Activated CD8-positive, alpha-beta memory T cell treated with anti-CD3 and anti-CD28 coated beads for 24 hours (primary cell): ENCODE measurements at places on chromosomes 13 and 19.

- no peak for DNase-seq
Measured at GRCh38 chr13:45817833-45818232, 33.7 kb downstream of the SIAH3 start.

DNA sequence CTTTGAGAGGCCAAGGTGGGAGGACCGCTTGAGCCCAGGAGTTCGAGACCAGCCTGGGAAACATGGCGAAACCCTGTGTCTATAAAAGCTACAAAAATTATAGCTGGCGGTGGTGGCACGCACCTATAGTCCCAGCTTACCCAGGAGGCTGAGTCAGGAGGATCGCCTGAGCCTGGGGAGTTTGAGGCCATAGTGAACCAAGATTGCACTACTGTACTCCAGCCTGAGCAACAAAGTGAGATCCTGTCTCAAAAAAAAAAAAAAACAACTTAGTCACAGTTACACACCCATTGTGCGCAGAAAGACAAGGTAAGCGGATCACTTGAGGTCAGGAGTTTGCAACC is 728 bp upstream of the DENND1C start:
- DNase-seq: no peak

GRCh38 chr19:1317274-1318003 is 31.8 kb downstream of the EFNA2 start:
- DNase-seq: no peak

DNA sequence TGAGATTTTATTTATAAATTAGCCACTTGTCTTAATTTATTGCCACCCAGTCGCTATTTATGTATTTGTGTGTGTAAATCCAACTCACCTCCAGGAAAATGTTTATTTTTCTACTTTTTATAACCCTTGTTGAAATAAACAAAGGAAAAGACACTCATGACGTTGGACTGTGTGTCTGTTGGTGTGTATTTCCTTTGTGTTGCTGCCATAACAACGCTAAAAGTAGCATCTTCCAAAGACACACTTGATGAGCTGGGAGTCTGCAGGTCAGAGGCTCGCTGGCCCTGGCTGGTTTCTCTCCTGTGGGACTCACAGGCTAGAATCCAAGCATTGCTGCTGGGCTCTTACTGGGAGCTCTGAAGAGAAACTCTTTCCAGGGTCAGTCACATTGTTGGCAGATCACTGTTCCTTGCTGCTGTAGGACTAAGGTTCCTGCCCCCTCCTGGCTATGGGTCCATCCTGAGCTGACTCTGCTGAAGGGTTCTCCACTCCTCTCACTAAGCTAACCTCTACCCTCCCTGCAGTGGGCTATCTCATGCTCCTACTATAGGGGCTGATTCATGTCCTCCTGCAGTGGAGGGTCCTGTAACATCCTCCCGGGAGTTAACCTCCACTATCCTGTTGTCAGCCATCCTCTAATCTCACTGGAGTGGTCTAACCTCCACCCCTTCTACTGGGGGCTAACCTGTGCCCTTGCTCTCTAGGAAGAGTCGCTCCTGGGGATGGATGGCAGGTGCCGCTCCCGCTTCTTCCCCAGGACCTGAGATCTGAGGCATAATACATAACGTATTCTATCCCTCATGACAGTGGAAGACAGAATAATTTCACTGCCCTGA is 2.1 kb downstream of the IFNL2 start:
- no peak for DNase-seq

GRCh38 chr13:50692396-50692915 is 151.0 kb downstream of the DLEU7 start:
- DNase-seq: no peak

DNA sequence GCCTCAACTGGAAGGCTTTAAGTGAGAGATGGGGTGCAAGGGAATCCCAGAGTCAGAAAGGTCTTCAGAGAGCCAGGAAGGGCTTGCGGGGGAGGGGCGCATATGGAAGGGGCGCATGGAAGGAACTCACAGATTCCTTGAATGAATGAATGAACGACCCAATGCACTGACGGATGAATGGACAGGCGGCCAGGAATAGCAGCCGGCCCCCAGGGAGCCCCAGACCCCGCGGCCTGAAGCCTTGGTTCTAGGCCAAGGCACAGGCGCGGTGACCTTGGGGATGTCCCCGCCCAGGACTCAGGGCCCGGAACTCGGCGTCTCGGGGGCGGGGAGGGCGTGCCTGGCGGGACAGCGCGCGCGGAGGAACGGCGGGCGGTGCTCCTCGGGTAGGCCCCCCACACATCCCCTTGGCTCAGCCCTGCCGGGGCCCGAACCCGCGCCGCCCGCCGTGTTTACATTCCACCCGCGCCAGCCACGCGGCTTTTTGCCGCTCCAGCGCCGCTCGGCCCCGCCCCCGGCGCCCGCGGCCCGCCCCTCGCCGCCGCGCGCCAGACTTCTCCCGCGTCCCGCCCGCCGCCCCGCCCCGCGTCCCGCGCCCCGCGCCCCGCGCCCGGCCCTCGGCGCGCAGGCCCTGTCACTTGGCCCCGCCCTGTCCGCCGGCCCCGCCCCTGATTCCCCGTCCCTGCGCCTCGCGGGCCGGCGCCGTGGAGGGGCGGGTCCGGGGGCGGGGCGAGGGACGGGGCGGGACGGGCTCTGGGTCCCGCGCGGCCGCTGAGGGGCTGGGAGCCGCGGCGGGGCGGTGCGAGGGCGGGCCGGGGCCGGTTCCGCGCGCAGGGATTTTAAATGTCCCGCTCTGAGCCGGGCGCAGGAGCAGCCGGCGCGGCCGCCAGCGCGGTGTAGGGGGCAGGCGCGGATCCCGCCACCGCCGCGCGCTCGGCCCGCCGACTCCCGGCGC is at the start of gene CCNE1:
CCNE1 (plus strand) TSS at position 867 of the 955 bp plus-strand sequence. CDS start 565 bp downstream, outside the sequence.
- peak; percentile 98 for DNase-seq

- no peak for DNase-seq
Measured at GRCh38 chr19:57664269-57665127, 4.2 kb upstream of the ZSCAN4 start.

DNA sequence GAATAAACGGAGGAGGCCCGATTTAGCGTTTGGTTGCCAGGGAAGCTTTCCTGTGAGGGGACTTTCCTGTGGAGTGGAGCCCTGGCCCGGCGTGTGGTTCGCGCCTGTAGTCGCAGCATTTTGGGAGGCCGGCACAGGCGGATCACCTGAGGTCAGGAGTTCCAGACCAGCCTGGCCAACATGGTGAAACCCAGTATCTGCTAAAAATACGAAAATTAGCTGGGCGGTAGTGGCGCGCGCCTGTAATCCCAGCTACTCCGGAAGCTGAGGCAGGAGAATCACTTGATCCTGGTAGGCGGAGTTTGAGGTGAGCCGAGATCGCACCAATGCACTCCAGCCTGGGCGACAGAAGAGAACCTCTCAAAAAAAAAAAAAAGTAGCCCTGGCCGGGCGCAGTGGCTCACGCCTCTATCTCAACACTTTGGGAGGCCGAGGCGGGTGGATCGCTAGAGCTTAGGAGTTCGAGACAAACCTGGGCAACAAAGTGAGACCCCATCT is 6.9 kb downstream of the KANK3 start:
- no peak for DNase-seq

DNA sequence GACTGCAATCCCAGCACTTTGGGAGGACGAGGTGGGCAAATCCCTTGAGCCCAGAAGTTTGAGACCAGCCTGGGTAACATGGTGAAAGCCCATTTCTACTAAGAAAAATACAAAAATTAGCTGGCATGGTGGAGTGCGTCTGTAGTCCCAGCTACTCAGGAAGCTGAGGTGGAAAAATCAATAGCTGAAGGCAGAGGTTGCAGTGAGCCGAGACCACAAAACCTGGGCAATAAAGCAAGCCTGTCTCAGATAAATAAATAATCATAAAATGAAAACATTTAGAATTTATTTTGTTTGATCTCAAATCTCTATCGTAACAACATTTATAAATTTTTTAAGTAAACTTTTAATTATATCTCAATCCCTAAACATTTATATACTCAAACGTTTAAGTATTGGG is 36.6 kb downstream of the USP12 start:
- DNase-seq: no peak

DNA sequence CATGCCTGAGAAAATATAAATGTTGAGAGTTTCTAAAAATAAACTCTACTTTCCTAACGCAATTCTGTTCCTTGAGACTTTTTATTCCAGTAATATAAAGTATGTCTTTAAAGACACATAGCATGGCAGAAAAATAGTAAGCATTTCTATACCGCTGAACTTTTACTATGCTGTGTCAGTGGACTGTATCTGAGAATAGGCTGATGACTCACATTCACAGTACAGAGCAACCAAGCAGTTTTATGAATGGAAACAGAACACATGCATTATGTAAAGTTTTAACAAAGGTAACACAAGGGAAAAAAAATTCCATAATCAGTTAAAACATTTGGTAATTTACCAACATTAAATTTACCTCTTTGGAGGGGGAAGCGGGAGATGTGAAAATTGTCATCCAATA is 38.4 kb downstream of the ZDHHC20 start:
- no peak for DNase-seq

GRCh38 chr19:28471731-28472510 is 741.0 kb downstream of the UQCRFS1 start:
- DNase-seq: no peak

GRCh38 chr13:113630804-113631203 is 27.2 kb downstream of the ATP4B start:
- no peak for DNase-seq

- no peak for DNase-seq
Measured at GRCh38 chr13:93690139-93690538, 463.5 kb downstream of the GPC6 start.

- no peak for DNase-seq
Measured at GRCh38 chr13:28049880-28050875, 50.2 kb downstream of the FLT3 start.

GRCh38 chr19:48469289-48469881 is at the start of gene CYTH2:
Gene CYTH2, plus strand, starts transcription at chr19:48469369. Its CDS starts 139 bp downstream, at chr19:48469508.
- peak; percentile 87 for DNase-seq

GRCh38 chr13:33927315-33927714 is 109.4 kb downstream of the RFC3 start:
- no peak for DNase-seq

- no peak for DNase-seq
Measured at GRCh38 chr19:9644472-9644871, 23.4 kb upstream of the ZNF561 start.

DNA sequence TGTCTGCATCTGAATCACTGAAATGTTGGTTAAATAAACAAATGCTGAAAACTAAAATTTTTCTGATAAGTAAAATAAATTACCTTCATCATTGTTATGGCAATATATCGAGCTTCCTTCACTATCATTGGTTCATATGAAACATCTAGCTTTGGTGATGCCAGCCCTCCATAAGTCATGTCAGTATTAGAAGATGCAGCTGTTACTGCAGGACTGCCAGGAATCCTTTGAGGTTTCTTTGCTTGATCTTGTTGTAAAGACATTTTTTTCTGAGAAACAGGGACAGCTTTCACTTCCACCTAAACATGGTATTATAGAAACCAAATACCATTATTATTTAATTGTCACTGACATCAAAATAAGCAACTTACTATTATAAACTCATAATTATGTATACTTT is 123.7 kb upstream of the FBXL3 start:
- DNase-seq: no peak

DNA sequence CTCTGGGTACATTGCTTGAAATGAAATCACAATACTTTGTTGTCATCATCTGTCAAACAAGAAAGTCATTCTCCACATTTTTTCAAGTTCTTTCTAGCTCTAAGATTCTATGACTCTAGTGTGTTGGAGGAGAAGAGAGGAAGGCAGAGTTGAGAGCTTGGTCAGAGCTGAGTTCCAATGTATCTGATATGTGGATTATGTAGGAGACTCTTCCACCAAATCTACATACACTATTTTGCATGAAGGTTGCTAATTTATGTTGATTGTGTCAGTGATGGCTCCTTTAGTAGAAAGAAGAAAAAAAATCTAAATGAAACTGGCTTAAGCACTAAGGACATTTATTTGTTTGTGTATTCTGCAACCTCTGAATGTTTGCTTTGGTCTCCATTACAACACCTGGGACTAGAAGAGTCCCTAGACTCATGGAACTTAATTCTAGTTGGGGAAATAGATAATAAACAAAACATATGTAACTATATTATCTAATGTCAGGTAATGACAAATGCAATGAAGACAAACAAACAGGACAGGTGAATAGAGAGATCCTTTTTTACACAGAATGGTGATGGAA is 691.9 kb downstream of the UQCRFS1 start:
- DNase-seq: no peak

DNA sequence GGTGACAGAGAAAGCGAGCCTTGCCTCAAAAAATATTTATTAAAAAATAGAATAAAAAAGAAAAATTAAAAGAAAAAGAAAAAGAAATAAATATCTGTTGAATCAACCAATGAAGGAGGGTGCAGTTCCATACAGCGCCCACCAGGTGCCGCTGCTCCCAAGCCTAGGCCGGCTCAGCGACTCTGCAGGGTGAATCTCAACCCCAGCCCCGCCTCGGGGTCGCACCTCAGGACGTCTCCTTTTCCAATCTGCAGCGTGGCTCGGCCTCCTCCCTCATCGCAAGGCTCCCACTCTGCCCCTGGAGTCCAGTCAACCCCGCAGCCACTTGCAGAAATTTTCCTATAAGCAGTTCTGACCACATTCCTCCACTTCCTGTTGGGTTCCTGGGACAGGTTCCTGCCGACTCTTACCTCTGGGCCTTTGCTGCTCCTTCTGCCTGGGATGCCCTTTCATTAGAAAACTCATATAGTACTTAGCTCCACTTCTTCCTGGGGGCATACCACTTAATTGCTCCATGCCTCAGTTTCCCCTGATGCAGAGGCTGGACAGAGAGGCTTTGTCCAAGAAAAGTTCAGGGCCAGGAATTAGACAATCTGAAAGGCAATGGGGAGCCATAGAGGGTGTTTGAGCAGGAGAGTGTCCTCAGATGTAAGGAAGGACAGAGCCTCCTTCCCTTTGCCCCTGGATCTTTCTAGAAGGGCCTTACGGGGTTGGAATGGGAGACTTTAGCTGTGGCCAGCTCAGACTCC is 24.3 kb downstream of the NFILZ start:
- DNase-seq: peak; percentile 90

GRCh38 chr19:40542202-40542859 is 34.3 kb upstream of the SHKBP1 start:
- DNase-seq: no peak

DNA sequence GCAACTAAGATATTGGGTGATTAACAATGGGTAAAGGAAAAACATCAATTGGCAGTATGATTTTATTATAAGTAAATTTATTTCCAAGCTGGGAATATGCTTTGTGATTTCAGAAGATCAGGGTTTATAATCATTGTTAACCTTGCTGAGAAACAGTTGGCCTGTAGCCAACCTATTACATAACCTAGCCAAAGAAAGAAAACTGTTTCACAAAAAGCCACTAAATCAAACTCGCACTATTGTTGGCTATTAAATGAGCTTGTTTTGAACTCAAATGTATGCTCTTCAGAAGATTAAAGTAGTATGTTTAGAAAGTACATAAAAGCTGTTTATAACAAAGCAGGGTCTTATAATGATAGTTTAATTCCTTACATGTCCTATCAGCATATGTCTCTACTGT is 151.7 kb downstream of the LHFPL6 start:
- DNase-seq: no peak

DNA sequence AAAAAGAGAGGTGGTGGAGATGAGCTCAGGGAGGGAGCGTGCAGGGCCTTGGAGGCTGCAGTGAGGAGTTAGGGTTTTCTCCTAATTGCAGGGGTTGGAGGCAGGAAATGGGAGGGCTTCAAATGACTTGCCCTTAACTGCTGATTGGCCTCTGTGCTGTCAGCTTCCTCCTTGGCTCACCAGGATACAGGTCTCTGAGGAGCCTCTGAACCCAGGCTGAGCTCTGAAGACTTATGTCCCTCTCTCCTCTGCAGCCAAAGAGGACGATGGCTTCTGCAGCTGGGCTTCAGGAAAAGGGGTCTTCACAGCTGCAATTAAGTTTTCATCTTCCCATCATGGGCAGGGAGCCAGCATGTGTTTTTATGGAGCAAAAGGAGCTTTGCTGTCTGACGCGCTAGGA is 6.7 kb upstream of the RANBP3 start:
- DNase-seq: no peak

GRCh38 chr13:111216166-111216960 is 101.3 kb downstream of the ARHGEF7 start:
- peak; percentile 71 for DNase-seq
